ENCODE measurements at places on chromosomes 1 and 21. TPM values are rescaled to one million over a fixed set of nuclear protein-coding genes. Genes with fewer than 3 reads are reported as not detected.

- DNase-seq = no peak
Observed at GRCh38 chr1:100184536-100184935, 6.5 kb upstream of the LRRC39 start.

GRCh38 chr1:2334883-2335534 is 56.3 kb downstream of the MORN1 start:
- no peak for DNase-seq

GRCh38 chr1:24584171-24584647 is 28.3 kb downstream of the NCMAP start:
- DNase-seq = no peak

GRCh38 chr1:63428815-63429214 is 61.4 kb downstream of the ALG6 start:
- no peak for DNase-seq

GRCh38 chr1:193463326-193463932 is 277.0 kb upstream of the B3GALT2 start:
- no peak for DNase-seq

GRCh38 chr21:31766899-31767298 is 35.0 kb upstream of the SCAF4 start:
- DNase-seq = no peak

DNA sequence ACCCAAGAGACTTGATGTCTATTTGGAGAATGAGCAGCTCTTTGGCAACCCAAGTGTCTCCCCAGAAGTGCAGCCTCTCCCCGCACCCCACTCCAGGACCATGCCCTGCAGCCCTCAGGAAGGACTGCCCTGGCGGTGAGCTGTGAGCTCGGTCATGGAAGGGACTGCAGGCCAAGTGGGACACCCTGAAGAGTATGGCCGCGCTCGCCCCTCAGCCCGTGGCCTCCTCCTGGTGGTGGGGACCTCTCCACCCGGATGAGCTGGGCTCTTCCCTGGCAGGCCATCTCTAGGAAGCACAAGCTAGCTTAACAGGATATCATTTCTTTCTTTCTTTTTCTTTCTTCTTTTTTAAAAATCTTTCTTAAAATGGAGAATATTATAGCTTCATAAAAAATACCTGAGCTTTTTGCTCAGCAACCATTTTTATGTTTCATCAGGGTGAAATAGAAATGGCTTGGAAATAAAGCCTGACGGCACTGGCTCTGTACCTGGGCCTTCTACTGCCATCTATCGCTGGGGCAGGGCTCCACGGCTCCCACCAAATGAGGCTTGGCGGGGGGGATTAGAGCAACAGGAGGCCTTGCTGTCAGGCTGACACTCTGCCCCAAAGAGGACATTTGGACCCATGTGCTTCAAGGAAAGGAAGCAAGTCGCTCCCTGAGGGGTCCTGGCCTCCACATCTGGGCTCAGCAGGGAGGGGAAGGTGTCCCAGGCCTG is 296.2 kb upstream of the VAMP3 start:
- DNase-seq = no peak

- no peak for DNase-seq
Observed at GRCh38 chr21:31498985-31499384, 154.9 kb upstream of the TIAM1 start.

- DNase-seq = no peak
Observed at GRCh38 chr1:6800745-6801144, 15.5 kb downstream of the CAMTA1 start.

DNA sequence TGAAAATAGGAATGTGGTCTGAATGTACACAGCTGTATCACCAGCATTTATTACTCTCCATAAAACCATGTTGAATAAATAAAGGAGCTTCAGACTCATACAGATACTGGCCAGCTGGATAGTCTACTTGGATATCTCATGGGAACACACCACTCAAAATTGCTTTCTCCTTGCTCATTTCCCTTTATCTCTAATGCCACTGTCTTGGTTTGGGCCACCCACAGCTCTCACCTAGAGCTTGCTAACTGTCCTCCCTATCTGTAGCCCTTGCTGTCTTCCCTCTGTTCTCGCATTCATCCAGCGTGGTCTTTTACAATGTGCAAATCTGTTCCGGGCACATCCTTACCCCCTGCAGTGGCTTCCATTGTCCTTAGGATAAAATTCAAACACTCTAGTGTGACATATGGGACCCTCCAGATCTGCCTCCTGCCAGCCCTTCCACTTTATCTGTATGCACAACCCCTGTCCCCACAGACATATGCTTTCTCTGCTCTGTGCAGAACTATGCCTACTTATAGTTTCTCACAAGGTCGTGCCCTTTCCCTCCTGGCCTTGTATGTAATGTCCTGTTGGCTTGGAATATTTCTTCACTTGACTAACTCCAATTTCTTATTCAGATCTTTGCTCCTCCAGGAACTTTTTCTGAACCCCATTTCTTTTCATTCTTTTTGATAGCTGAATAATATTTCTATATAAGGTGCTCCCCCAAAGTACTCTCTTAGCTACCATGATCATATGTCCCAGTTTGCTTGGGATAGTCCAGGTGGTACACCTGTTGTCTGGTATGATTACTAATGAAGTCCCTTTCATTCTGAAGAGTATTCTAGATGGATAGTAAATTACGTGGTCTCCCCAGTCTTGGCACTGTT is 2.9 kb downstream of the FLVCR1 start:
- DNase-seq = peak; percentile 23

DNA sequence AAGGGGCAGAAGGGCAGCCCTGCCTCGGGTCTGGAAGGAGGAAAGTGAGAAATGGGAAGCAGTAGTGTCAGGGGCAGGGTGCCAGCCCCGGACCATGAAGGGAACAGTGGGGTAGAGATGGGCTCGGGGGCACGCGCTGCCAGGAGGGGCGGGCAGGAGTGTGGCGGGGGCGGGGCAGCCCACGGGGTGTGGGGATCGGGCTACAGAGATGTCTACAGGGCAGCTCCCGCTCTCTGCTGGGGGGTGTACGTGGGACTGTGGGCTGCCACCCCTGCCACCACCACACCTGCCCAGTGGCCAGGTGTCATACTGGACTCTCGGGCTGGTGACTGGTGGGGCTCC is 7.4 kb downstream of the ARHGEF16 start:
- DNase-seq = no peak

- DNase-seq = no peak
Observed at GRCh38 chr1:40932006-40932405, 47.5 kb upstream of the CTPS1 start.

DNA sequence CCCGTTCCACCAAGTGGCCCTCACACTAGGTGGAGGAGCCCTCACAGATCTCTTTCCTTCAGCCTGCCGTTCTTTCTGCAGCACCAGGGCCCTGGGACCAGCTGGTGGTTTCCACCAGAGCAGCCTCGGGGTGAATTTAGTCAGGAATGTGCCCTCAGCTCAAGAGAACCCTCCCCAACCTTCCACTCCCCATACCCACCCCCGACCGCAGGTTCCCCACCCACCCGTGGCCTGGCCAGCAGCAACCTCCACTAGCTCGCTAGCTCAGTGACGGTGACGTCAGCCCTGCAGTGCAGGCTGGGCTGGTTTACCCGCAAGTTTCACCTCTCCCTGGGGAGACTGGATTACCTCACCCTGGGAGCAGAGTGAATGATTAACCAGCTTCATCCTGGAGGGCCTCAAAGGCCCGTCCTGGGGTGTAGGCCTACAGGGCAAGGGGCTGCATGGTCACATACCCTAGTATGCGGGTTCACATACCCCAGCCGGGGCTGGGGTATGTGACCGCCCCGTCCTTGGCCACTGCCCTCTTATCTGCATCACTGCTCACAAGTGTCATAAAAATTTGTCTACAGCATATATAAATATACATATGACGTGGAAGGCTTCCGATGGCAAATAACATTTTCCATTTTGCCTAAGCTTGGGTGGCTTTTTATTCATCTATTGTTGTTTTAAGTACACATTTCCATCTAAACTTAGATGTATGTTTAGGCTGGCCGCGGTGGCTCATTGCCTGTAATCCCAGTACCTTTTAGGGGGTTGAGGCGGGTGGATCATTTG is 24.5 kb downstream of the ELF3 start:
- DNase-seq = peak; percentile 96

- DNase-seq = peak; percentile 84
Observed at GRCh38 chr1:1431845-1432273, 3.6 kb upstream of the VWA1 start.

DNA sequence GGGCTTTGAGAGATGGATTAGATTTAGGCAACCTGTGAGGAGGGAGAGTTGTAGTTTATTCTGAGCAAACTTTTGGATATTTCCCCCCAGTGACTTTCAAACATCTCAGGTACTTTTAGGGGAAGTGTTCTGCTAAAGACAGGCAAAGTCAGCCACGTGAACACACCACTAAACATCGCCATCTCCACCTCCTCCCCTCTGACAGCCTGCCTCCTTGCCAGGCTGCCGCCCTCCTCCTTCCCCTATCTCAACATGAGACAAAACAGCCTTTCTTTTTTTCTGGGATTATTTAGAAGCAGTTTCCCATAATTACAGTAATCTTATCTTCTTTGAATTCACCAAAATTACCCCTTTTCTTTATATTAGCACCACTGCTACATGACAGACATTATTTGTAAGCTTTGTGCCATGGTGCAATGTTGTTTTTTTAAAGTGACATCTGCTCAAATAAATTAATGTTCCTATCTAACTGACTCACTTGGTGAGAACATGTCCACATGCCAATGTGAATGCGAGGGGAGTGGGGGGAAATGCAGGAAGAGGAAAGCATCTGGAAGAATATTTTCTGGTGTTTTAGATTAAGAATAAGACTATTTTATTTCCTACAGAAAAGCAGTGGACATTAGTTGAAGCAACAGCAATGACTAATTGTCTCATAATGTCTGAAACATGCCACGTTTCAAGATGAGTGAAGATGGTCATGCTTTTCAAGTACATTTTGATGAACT is 147.8 kb upstream of the ATP1B1 start:
- DNase-seq = no peak

Gene UTS2
- 0.29 TPM for polyA plus RNA-seq

Gene PPIH
- polyA plus RNA-seq = 26.1 TPM

Gene BARHL2
- not detected for polyA plus RNA-seq

Gene PTPN7
- 0.41 TPM for polyA plus RNA-seq

Gene CD1D
- polyA plus RNA-seq = 3.7 TPM

Gene SPSB1
- 102 TPM for polyA plus RNA-seq

Gene RTCA
- 43.7 TPM for polyA plus RNA-seq
